Stimulated activated CD4-positive, alpha-beta T cell treated with anti-CD3 and anti-CD28 coated beads, Interleukin-12 subunit alpha, Interleukin-12 subunit beta, amount 100 ng/mL, for 24 hours (primary cell): ENCODE measurements at places on chromosomes 12 and 14.

GRCh38 chr12:109461049-109461845 is 15.9 kb downstream of the KCTD10 start:
- DNase-seq = no peak

GRCh38 chr14:26856876-26857518 is 259.2 kb upstream of the NOVA1 start:
- no peak for DNase-seq

GRCh38 chr14:38285962-38286361 is 30.1 kb upstream of the CLEC14A start:
- no peak for DNase-seq

DNA sequence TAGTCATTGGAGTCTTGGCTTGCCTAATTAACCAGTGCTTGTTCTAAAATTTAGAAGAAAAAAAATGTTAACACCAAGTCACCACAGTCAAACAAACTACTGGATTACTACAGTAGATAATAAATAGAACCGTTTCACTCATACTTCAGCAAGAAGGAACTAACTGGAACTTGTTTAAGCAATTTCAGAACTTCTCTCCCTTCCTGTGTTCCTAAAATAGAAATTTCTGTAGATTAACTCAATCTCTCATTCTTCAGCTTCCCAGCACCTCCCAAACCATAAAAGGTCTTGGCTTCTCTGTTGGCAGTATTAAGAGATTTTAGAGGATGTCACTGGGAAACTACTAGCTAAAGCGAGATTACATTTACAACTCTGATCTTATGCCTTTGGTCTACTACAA is 18.6 kb downstream of the GNS start:
- no peak for DNase-seq

DNA sequence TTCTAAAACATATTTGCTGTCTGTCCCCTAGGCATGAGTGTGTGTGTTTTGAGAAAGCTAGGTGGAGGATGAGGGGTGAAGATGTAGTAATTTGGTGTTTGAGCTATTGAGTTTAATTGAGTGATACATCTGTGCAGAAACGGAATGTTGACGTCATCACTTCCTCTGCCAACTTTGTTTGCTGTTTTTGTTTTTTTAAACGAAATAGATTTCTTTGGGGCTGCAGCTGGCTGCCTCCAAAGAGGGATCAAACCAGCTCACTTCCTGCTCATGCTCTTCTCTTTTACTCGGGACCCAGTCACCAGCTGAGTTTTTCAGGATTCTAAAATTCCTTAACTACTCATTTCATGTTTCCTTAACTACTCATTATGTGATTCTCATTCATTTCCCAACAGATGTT is 19.5 kb upstream of the CRACR2A start:
- DNase-seq = no peak

- DNase-seq = no peak
Measured at GRCh38 chr12:132558042-132558856, 52.1 kb downstream of the LRCOL1 start.

- DNase-seq = no peak
Measured at GRCh38 chr12:5621329-5621728, 189.4 kb downstream of the NTF3 start.

DNA sequence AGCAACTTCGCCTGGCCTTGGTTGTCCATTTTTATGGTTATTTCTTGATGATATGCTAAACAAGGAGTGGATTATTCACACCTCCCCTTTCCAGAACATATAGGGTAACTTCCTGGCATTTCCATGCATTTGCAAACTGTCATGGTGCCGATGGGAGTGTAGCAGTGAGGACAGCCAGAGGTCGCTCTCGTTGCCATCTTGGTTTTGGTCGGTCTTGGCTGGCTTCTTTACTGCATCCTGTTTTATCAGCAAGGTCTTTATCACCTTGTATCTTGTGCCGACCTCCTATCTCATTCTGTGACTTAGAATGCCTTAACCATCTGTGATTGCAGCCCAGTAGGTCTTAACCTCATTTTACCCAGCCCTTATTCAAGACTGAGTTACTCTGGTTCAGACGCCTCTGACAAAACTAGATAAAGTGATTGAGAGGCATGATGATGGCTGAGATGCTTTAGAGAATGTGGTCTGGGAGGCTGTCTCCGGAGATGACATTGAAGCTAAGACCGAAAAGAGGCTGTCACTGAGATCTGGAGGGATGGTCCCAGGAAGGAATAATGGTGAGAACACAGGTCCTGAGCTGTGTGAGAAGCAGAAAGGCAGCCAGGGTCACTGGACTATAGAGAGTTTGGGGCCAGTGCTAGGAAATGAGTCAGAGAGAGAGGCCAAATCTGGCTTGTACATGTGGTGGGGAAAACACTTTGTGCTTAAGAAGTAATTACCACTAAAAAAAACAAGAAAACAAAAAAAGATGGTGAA is 2.9 kb downstream of the GLT1D1 start:
- no peak for DNase-seq

DNA sequence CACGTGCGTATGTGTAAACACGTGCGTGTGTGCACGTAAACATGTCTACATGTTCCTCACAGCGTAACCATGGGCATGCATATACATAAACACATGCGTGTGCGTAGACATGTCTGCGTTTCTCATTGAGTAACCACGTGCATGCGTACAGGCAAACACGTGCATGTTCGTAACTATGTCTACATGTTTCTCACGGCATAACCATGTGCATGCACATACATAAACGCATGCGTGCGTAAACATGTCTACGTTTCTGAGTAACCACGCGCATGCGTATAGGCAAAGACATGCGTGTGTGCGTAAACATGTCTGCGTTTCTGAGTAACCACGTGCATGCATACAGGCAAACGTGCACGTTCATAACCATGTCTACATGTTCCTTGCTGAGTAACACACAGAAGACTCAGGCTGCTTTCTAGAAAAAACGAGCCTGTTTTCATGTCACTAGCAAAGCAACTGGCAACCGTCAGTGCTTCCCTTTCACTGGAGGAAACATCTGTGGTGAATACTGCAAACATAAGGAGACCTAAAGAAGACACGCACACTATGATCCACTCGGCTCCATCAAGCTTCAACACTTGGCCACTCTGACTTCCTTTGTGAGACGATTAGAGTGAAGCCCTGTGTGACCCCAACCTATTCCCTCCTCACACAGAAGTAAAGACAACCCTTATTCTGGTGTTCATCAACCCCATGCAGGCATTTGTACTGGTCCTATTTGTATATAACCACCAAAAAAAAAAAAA is 28.8 kb downstream of the POLE start:
- no peak for DNase-seq

GRCh38 chr12:112261559-112261958 is 120.7 kb downstream of the HECTD4 start:
- DNase-seq = no peak

- DNase-seq = no peak
Measured at GRCh38 chr14:85198001-85198400, 331.9 kb upstream of the FLRT2 start.

DNA sequence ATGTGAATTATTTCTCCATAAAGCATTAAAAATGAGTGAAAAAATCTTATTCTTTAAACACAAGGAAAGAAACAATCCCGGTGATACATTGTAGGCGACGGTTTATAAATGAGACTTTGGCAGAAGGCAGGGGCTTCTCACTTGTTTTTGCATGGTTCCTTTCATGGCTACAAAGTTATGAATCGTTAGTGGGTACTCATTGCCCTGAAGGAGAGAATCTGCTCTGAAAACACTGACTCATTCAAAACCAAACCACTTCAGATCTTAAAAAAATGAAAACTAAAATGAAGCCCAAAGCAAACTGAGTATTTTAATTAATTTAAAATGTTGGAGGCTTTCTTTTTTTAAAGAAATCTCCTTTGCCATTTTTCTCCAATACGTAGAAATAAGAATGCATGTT is 41.4 kb upstream of the AMIGO2 start:
- DNase-seq = no peak
